ENCODE measurements at places on chromosomes 2 and 18.

DNA sequence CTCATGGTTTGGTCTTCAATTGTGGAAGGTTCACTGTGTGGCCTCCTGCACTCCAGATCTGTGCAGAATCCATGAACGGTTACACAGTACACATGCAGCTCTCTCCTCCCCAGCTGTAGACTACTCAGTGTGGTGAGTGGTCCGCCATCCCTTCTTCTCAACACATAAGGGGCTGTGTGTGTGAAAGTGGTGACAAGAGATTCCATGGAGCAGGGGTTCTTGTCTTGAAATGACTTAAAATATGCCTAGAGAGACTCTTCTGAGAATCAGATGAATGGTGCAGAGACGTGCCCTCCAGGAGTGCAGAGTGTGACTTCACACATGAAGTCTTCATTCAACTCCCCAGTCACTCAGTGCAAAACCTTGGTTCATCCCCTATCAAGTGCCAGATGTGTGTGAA lies 151.0 kb upstream of the COPS8 start:
- no peak for DNase-seq

DNA sequence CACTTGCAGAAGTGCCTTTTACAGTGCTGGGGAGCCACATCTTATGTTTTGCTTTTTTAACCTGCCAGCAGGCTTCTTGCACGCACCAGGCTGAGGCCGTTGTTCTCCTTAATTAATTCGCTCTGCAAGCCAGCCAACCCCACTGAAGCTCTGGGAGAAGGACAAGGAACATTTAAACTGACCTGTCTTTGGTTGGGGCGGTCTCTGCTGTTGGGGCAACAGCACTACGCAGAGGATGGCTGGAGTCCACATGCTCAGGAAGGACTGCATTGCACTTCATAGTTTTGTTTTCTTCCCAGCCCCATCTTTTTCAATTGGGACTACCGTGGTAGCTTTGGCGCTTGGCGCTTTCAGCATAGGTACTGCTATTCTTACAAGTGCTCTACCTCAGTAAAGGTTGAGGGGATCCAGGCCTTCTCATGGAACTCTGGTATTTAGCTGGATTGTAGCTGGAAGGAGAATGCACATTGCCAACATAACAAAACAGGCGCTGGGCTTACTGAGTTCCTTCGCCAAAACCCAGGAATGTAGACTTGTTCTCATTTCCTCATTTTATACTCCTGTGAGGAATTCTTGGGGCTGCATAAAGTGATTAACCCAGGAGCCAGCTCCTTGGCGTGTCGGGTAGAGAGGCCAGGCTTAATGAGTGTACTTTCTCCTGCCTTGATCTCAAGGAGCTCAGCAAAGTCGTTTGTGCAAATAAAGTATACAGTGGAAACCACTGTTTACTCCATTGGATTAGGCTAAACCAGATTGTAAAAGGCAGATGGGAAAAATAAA lies 146.2 kb downstream of the PRKCE start:
- DNase-seq = no peak

- peak; percentile 10 for DNase-seq
Observed at GRCh38 chr18:74623047-74623816, 25.6 kb downstream of the ZNF407 start.

DNA sequence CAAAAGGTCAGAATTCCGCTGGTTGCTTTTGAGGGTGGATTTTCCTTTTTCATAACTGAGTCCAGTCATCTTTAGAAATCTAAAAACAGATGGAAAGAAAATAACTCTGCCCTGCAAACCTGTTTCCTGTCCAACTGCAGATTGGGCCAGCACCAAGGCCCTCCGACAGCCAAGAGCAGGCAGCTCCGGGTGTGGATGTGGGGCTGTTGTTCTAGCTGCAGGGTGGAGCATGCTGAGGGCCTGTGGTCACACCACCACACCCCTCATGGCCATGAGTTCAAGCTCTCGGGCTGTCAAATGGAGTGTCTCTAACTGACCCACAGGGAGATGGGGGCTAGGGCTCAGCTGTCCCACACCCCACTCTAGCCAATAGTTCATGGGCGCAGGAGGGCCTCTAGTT lies 69.3 kb upstream of the BZW1 start:
- no peak for DNase-seq

- no peak for DNase-seq
Observed at GRCh38 chr2:129904532-129905446, 74.7 kb upstream of the RAB6C start.

DNA sequence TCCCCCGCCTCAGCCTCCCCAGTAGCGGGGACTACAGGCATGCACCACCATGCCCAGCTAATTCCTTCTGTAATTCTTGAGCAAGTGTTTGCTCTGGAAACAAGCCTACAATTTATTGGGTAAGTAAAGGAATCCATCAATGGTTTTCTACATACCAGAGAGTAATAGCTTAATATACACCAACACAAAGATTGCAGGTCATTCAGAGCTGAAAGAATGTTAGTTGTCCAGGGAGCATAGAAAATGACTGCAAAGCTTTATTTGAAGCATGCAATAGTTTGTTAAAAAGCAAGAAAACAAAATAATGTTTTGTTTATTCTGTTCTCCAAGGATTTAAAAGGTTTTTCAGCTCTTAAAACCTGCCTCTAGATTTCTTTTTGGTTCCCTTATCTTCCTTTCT lies 5.6 kb downstream of the IDH1 start:
- no peak for DNase-seq

GRCh38 chr2:74573747-74574562 lies 19.4 kb downstream of the DOK1 start:
- DNase-seq = no peak

DNA sequence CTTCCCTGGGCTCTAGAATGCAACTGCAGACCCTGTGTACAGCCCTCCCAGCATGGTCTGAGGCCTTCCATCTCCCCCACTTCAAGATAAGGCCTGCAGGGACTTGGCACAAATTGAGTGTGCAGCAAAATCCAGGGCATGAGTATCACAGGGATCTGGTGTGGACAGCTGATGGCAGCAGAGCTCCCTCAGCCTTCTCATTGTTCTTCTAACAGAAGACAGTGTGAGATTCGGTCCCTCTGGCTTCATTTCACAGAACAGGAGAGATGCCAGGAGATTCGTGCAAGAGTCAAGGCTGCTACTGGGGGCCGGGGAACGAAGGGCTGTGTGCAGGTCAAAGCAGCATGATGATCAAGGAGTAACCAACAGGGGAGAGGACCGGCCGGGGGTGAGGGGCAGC lies 85.8 kb downstream of the UXS1 start:
- DNase-seq = no peak

DNA sequence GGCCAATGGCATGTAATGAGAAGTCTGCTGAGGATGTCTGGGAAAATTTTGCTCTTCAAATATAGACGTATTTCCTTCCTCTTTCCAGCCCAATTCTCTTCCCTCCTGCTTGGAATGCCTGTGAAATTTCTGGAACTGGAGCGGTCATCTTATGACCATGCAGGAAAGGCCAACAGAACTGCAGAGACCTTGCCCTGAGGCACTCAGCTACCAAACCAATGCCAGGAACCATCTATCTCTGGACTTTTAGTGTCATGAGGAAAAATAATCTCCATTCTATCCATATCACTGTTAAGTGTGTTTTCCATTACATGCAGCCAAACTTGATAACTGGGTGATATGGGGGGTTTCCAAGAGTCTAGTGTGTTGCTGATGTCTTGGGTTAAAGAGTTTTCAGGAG lies 363.7 kb downstream of the SLC4A3 start:
- no peak for DNase-seq

- no peak for DNase-seq
Observed at GRCh38 chr2:10160203-10160955, 37.8 kb downstream of the RRM2 start.

GRCh38 chr18:34773378-34773777 lies 63.3 kb downstream of the DTNA start:
- DNase-seq = no peak

GRCh38 chr2:29057006-29057405 lies 17.3 kb downstream of the PCARE start:
- no peak for DNase-seq

- DNase-seq = no peak
Observed at GRCh38 chr2:98825858-98826257, 94.9 kb upstream of the MGAT4A start.

Measured in stimulated activated CD4-positive, alpha-beta T cell treated with anti-CD3 and anti-CD28 coated beads, Interleukin-2, amount 100 ng/mL, for 24 hours (primary cell).